Jurkat, Clone E6-1 (cell line): ENCODE measurements at places on chromosomes 5 and 9.

DNA sequence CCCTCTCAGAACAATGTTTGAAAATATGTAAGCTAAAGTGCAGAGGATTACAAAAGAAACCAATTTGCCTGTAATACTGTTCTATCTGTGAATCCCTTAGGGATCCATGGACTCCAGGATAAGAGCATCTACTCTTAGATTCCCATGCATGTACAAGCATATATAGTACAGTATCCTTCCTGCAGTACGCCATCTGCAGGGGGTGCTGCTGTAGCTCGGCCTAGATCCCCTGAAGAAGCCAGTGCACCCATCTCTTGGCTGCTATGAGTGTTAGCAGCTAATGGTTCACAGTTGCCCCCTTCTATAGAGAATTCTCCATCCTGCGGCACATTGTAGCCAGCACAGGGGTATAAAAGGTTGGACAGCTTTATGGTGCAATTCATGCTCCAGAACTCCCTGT lies 61.8 kb upstream of the SLC30A5 start:
- DNase-seq = no peak

DNA sequence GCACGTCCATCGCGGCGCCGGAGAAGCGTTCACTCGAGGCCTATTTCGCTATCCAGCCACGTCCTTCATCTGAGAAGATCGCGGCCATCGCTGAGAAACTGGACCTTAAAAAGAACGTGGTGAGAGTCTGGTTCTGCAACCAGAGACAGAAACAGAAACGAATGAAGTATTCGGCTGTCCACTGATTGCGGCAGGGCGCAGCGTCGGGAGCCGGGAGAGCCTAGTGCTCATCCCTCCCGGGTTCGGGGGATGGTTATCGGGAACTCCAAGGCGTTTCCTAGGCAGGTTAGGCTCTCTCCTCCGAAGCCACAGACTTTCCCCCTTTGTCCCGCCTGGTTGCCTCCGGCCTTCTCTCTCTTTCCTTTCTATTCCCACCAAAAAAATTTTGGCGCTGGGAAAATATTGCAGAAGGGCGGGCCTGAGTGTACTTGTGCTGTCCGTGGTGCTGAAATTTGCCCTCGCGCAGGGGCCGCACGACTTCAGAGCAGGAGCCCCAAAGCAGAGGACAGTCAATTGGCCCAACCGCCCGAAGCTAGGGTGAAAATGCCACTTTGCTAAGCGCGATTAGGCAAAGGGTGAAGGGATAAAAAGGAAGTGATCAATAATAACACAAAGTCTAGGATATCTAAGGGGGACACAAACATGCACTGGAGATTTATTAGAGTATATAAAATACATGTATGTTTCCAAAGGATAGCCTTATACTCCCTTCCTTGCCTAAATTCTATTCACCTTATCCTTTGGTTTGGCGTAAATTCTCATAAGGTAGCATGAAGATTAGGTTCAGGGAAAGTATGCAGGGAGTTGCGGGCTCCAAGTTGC lies 1.8 kb downstream of the POU4F3 start:
- DNase-seq = peak; percentile 5

- DNase-seq = no peak
These were observed 171.2 kb upstream of the KIF2A start for GRCh38 chr5:62134811-62135210.

GRCh38 chr5:180647465-180647864 lies 1.9 kb downstream of the FLT4 start:
- no peak for DNase-seq

DNA sequence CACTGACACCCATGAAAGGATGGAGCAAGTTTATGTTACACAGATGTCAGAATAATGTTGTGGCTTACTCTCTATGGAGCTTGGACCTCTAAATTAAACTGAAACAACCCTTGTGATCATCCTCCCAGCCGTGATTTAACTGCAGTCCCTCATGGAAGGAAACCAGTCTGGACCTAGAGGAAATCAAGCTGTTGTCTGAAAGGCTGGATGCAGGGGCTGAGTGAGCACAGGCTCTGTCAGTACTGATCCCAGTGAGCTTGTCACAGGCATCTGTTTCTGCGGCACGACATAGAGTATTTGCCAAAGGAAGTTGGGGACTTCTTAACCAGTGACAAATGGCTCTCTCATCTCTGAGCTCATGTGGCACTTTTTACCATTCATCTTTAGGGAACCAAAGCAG lies 282.9 kb upstream of the MAP3K1 start:
- no peak for DNase-seq

GRCh38 chr9:136470356-136470755 lies 12.5 kb downstream of the SEC16A start:
- no peak for DNase-seq

- DNase-seq = no peak
These were observed 145.0 kb downstream of the SLC24A2 start for GRCh38 chr9:19643875-19644274.

DNA sequence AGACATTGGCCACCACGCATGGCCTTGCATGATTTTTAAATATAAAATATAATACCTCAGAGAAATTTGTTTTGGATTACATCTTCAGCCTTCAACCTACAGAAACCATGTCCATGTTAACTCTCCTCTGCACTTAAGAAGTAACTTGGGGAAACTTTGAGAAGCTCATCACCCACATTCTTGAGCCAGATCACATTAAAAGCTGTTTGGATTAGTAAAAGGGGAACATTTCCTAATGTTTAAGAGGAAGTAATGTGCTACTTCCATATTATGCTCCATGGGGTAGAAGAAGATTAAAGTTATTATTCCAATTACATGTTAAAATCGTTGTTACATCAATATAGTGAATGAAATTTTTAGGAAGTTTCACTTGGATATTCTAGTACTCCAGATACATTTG lies 10.4 kb upstream of the CEP120 start:
- DNase-seq = no peak

DNA sequence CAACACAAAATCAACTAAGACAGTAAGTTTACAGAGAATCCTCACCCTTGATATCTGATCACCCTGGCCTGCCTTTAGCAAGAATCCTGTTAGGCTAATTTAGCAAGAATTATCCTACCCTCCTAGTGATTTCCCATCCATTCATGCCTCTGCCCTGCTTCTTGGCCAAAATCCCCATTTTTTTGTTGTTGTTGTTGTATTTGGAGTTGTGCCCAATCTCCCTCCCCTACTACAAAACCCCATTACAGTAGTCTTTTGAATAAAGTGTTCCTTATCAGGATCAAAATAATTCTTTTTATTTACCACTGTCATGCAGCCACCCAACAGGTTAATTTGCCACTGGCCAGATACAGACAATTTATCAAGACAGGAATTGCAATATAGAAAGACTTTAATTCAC lies 58.5 kb upstream of the CLINT1 start:
- DNase-seq = no peak

DNA sequence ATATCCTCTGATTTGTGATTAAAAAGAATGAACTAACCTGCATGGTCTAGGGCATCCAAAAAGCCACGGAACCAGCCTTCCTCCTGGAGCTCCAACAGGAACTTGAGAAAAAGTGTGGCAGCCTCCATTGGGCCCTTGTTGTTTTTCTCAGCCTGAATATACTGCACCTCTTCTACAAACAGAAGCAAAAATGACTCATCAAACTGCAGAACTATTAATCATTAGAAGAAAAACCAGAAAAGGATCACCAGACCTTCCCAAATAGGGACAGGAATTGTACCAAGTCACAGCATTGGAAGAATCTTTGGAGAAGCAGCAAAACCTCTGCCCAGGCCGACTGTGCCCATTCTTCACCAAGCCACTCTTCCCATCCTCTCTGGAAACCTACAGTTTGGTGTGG lies 25.2 kb downstream of the RIGI start:
- no peak for DNase-seq

GRCh38 chr9:99305124-99305523 lies 83.0 kb downstream of the SEC61B start:
- no peak for DNase-seq

DNA sequence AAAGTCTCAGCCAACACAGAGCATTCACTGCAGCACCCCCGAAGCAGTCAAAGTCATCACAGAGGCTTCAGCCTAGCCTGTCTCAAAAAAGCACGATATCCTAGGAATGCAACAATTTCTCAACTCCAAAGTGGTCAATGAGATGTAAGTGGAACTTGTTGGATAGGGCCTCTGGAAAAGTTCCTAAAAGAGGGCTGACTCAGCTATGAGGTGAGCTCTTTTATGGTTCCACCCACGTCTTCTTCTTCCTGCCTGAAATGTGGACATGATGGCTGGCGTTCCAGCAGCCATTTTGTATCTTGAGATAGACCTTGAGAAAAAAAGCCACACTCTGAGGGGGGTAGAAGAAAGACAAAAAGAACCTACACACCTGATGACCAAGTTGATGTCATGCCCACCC lies 32.5 kb upstream of the TRIO start:
- DNase-seq = no peak

DNA sequence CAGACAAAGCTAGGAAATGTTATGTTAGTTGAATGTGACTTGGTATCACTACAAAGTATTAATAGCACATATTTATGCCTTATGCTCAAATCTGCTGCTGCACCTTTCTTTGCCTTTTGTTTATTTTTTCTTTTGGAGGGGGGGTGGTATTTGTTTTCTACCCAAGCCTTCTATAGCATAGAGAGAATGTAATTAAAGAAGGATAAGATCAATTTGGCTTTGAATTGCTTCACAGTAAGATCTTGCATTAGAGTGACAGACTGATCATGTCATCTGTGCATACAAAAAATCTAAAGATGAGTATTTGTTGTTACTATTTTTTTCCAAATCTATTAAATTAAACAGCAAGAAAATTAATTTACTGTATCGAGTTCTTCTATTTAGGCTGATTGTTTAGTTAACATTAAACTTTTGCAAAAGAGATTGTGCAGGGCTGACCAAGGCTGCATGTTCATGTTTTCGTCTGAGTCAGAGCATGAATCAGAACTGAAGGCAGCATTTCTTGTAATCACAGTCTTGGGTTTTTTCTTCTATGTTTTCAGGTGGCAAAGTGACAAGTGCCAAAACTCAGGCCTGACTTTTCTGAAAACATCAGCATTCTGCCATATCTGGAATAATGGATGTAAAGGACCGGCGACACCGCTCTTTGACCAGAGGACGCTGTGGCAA lies 1007.1 kb upstream of the WWC1 start:
- no peak for DNase-seq

DNA sequence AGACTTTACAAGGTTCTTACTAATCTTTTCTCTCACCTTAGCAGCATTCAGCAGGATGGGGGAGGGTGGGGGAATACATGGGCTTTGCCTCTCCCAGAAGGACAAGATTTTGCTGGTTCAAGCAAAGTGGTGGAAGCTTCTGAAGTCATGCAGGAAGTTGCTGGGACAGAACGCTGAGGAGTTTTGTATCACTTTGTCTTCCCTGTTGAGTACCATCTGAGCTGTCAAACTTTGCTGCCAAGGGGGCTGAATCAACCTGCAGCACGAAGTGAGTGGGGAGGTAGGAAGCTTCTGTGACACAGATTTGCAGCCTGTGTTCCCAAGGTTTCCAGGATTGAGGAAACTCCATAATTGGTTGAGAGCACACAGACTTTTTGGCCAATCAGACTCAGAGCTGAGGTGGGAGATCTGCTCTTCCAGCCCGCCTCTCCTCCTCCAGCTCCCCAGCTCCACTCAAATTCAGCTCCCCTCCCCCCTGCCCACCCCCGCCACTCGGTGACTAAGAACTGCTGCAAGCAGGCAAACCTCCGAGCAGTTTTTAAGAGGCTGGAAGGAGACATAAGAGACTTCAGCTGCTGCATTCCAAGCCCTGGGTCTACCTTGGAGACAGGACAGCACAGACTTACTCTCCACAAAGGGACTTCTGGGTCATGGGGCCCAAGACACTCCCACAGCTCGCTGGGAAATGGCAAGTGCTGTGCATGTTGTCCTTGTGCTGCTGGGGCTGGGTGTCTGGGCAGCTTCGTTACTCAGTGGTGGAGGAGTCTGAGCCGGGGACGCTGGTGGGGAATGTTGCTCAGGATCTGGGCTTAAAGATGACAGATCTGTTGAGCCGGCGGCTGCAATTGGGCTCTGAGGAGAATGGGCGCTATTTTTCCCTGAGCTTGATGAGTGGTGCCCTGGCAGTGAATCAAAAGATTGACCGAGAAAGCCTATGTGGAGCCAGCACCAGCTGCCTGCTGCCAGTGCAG lies at the start of gene PCDHGC5:
Gene PCDHGC5, plus strand, starts transcription at position 491 of the 971 bp plus-strand sequence. Its CDS starts 160 bp downstream, at position 651.
- no peak for DNase-seq

GRCh38 chr5:77360381-77360780 lies 131.7 kb downstream of the WDR41 start:
- DNase-seq = no peak

DNA sequence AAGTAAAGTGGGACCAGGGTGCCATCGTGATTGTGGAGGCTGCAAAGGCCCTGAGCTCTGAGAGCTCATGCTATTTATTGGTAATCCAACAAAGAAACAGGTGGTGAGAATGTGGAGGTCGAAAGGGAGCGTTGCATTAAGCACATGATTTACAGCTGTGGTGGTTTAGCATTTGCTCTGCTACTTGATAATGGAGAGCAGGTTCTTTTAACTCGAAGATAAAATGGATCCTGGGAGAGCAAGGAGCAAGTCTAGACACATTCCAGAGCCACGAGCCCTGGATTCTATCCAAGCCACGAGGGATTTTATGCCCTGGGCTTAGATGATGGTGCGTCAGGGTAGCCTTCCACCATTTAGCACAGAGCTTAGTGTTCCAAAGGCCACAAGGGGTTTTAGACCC lies 1710.1 kb upstream of the CDH9 start:
- DNase-seq = no peak

DNA sequence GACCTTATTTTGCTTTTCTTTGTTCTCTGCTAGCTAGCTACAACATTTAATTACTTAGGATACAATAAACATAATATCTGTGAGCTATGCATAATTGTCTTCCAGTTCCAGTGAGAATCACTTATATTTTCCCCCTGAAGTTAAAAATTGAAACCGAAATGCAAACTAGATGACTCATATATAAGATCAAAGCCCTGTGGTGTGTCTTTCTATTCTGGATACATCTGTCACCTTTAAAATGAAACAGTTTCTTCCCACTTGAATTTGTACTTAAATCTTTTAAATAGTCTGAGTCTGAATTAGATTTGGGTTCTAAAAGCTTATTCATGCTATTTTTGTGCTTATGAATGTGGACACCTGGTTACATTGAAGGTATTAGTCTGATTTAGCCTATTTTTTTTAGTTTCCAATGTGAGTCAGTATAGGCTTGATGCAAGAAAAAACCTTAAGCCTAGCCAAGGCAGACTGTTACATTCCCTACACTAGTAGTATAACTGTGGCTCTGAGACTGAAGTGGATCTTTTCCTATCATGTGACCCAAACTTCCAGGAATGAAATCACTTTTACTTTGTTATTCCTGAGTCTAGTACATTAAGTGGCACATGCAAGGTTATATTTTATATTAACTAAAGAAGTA lies 703.5 kb upstream of the RGMB start:
- DNase-seq = no peak

DNA sequence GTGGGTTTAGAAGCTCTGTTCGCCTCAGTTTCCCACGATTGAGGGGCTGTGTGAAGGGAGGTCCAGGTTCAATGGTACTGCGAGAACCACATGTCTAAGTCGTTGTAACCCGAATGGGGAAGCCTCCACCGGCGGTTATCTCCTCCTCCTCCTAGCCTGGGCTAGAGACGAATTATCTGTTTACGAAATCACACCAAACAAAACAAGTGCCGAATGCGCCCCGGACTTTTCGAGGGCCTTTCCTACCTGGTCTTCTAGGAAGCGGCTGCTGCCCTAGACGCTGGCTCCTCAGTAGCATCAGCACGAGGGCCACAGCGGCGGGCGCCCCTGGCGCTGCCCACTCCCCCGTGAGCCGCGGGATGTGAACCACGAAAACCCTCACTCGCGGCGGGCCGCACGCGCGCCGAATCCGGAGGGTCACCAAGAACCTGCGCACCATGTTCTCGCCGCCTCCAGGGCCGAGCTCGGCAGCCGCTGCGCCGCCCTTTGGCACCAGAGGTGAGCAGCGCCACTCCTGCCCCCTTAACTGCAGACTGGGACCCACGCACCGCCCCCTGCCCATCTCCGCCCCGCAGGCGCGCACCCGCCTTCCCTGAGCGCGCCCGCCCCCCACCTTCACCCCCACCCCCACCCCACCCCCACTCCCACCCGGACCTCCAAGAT lies at the start of gene CDKN2A:
Gene CDKN2A, minus strand, starts transcription at position 500 of the 663 bp plus-strand sequence.
- DNase-seq = no peak
